ENCODE measurements at places on chromosomes 13 and 19. TPM values are rescaled to one million over a fixed set of nuclear protein-coding genes. Genes with fewer than 3 reads are reported as not detected.
A peak's percentile ranks its signal among the peaks of the same experiment; 100 is the strongest.

- no peak for DNase-seq
Measured at GRCh38 chr13:67238277-67238859, 8.2 kb upstream of the PCDH9 start.

- DNase-seq = peak; percentile 52
Measured at GRCh38 chr19:47158879-47159503, 28.4 kb downstream of the SAE1 start.

- DNase-seq = no peak
Measured at GRCh38 chr19:31352782-31353651, 3.8 kb upstream of the TSHZ3 start.

DNA sequence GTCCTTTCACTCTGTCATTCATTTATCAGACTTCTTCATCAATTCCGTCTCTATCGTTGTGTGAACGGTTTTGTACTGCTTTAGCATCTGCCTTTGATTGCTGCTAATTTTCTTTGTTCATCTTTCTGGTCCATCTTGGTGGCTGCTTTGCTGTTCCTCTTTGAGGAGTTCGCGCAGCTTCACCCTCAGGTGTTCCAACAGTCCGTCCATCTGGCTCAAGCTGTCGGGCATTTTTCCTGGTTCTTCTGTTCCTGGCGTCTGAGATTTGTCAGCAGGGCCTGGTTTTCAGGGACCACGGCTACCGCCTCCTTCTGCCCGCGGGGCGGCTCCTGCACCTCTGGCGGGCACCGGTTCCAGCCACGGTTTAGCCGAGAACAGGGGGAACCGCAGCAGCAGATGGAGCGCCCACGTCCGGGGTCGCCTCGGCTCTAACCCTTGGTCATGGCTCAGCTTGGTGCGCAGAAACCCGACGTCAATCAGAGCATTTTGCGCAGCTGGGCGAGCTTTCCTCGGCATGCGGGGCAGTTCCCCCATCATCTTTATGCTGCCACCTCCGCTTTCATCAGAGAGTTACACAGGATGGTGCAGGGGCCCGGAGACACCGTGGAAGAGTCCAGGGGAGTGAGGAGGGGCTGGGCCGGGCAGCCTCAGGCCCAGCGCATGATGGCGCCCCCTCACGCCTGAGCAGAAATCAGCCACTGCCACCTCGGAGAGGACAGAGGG lies 89.5 kb downstream of the ZNF100 start:
- peak; percentile 6 for DNase-seq

DNA sequence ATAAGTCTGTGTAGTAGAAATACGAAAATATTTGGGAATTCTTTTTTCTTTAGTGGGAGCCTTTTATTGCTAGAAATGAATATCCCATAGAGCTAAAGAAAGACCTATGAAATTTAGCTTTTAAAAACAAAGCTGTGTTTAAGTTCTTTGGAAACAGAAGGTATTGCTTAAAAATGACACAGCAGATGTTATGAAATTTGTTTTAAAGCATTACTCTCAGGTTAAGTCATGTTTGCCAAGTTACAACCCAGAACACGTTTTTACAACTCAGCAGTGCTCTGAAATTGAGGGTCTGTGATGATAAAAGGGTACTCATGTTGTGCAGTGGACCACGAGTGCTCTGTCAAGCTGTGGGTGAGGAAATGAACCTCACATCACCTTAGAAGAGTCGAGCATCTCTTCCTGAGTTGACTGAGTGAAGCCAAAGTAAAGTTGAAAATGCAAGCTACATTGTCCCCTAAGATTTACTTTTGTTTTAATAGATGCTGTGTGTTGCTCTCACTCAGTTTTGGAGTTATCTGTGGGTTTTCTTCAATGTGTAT lies 161.1 kb downstream of the SHISA2 start:
- DNase-seq = no peak

GRCh38 chr19:33285441-33285927 lies 16.9 kb downstream of the CEBPA start:
- DNase-seq = no peak

- no peak for DNase-seq
Measured at GRCh38 chr13:86830046-86830445, 841.1 kb upstream of the SLITRK5 start.

GRCh38 chr13:50068508-50068907 lies 53.3 kb downstream of the KCNRG start:
- DNase-seq = no peak

DNA sequence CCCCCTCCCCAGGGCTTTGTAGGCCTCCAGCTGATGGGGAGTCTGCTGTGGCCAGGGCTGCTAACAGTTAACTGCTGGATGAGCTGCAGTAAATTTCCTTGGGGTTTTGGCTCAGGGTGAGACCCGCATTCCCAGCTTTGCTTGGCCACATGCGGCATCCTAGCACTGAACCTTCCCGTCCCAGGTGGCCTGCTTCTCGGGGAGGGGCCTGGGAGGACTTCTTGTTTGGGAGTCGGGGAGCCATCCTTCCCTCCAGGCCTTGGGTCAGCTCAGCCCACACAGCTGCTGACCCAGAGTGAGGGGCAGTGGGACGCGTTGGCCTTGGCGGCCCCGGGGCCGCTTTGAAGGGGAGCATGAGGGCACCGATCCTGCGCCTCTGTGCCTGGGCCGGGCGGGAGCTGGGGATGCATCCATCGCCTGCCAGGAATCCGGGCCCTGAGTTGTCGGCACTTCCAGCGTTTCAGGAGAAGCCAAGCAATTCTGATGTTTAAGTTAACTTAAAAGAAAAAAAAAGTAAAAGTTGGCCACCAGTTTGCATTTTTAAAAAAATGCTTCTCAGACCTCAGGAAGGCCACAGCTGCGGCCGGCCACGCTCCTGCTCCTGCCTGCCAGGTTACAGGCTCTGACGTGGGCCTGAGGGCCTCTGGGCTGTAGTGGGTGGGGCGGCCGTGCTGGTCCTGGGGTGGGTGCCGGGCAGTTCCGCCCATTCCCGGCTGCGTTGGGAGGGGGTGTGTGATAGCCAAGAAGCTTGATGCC lies 27.7 kb downstream of the CRTC1 start:
- DNase-seq = no peak

DNA sequence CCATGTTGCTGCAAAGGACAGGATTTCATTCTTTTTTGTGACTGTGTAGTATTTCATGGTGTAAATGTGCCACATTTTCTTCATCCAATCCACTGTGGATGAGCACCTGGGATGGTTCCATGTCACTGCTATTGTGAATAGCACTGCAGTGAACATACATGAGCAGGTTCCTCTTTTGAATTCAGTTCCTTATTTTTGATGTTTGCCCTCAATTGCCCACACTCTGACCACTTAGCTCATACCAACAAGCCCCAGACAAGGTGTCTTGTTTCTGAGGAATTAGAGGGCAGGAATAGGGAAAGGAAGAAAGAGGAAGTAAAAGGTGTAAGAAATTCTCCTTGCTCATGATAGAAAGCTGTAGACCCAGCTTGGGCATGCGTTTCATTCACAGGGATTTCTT lies 244.2 kb upstream of the ZNF507 start:
- no peak for DNase-seq

KLK14 gene
- 0.30 TPM for total RNA-seq

CD33 gene
- total RNA-seq = 0.62 TPM

LILRA2 gene
- total RNA-seq = not detected

C1QTNF9 gene
- not detected for total RNA-seq

ZNF541 gene
- 0.19 TPM for total RNA-seq

PEX11G gene
- total RNA-seq = 0.82 TPM

CGB5 gene
- total RNA-seq = not detected

VAV1 gene
- 65.7 TPM for total RNA-seq
